ENCODE measurements at places on chromosomes 2 and 18.

DNA sequence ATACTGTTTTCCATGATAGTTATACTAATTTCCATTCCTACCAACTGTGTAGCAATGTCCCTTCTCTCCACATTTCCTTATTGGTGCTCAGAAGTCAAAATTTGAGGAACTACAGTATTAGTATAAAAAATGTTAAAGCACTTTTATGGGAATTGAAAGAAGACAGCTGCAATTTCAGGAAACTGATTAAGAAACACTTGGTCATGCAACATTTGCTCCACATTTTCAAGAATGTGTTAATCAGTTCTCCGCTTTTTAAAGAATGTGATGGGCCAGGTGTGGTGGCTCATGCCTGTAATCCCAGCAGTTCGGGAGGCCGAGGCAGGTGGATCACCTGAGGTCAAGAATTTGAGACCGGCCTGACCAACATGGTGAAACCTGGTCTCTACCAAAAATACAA, 33.6 kb upstream of the MGAT4A start:
- DNase-seq, result no peak

DNA sequence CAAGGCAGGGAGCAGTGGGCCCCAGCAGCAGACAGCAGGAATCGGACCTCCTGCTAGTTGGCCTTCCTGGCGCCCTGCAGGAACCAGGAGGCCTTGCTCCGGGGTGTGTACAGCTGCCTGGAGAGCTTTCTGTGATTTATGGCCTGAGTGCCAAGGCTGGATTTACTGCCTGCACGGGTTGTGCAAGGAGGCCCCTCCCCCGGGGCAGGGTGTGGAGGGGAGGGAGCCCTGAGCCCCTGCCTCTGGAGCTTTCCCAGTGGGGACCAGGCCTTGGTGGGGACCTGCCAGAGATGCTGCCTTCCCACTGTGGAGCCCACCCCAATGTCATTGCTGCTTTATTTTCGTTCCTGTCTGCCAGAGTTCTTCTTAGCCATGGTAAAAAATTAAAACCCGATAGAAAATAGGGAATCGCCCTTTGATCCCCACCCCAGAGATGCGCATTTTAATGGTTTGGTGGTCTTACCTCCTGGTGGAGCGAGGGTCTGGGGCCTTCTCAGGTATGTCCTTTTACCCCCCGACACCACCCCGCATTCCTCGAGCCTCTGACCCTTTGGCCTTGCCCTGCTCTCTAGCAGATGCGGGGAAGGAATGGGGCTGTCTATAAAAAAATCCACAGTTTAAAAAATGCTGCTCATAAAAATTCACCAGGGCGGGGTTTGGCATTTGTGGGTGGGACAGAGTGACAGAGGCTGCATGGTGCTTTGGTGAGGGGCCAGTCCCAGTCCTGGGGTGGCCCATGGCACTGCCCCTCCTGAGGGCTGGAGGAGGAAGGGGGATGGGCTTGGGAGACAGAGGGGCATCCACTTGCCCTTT, 6.9 kb upstream of the RALB start:
- DNase-seq, result no peak

- no peak for DNase-seq
These were observed at the start of gene RAB17 for GRCh38 chr2:237590272-237591140. RAB17 (minus strand) TSS chr2:237590734; CDS start chr2:237586154, 4,580 bp downstream.

DNA sequence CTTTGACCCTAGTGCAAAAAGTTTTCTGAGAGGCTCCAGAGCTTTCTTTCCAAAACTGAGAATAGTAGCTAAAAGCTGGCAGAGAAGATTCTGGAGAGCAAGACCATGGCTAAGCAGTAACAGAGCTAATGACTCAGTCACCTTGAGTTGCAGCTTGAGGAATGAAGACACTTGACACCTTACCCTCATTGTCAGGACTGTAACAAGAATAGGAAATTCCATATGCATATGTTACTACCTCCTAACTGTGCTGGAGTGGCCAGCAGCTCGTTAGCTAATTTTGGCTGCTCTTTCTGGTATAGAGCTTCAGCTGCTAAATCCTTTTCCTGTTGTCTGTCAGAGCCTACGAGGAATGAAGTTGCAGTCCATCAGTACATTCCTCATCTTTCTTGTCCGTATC, 68.6 kb upstream of the LHCGR start:
- DNase-seq, result no peak

GRCh38 chr2:144996225-144996795, 476.4 kb upstream of the ZEB2 start:
- DNase-seq, result no peak

DNA sequence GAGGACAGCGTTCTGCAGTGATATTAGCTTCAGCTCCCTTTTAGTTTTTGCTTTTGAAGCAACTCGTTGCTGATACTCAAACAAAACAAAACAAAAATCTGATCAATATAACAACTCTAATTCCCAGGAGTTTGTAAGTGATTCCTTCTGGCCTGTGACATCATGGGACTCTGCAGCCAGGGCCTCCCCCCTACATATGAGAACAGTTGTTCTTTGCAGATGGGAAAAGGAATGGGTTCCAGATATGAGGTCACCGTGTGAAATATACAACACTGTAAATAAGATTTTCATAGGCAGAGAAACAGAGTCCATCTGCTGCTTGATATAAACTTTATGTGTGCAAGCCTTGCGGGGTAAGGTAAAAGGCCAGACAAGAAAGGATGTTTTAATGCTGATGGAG, 56.7 kb downstream of the DIS3L2 start:
- DNase-seq, result no peak

DNA sequence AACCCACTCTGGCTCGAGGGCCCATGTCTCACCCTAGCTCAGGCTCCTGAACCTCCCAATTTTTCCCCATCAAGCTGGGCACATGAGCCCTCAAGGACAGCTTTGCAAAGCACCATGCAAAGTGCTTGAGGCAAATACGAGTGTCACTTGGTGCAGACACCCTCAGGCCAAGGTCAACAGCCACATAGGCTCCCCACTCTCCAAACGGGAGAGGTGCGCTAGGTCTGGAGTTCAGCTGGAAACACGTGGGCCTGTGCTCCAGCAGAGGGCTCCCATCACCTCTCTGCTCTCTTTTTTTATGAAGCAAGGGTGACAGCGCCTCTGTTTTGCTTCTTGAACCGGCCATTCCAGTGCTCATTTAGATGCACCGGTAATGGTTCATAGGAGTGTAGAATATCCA, 11.9 kb upstream of the ARHGAP25 start:
- no peak for DNase-seq

DNA sequence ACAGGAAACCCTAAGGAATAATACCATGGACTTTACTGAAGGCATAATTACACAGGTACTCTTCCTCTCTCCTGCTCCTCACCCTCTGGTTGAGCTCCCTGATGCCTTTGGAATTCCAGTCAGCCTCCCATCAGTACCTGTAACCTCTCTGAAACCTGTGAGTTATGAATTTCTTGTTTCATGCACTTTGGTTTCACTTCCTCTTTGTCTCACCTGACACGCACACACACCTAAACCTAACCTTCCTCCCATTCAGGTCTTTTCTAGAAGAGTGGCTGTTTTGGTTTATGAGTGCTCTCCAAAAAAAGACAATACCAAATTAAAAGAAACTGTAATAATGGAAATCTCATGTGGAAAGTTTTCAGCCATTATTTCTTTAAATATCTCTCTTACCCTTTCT, 451.3 kb upstream of the VWC2L start:
- no peak for DNase-seq

GRCh38 chr2:188601391-188601790, 309.7 kb downstream of the GULP1 start:
- no peak for DNase-seq

DNA sequence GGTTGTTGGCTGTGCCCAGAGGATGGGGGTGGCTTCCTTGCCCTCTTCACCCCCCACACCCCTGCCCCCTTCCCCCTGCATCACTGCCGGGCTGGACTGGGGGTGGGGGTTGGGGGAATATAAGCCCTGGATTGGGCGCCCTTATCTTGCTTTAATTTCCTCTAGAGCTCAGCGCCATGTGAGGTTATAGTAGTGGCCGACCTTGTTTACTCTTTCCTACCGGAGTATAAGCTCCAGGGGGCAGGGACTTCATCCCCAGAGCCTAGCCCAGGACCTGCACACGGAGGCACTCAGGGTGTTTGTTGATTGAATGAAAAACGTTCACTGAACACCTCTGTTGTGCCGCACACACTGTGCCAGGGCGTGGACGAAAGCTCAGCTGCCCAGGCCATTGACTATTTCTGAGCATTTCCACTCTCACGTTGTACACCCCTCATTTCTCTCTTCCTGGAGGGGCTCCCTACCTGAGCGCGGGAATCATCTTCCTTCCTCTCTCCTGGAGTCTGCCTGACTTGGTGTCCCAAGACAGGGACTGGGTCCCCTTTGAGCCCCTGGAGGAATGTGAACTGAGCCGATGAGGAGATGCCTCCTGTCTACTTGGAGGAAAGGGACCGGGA, 9.3 kb upstream of the SPATA3 start:
- no peak for DNase-seq

GRCh38 chr2:215685238-215685990, 249.5 kb upstream of the FN1 start:
- DNase-seq, result no peak

- no peak for DNase-seq
These were observed 323.1 kb downstream of the NBAS start for GRCh38 chr2:15238028-15238427.

DNA sequence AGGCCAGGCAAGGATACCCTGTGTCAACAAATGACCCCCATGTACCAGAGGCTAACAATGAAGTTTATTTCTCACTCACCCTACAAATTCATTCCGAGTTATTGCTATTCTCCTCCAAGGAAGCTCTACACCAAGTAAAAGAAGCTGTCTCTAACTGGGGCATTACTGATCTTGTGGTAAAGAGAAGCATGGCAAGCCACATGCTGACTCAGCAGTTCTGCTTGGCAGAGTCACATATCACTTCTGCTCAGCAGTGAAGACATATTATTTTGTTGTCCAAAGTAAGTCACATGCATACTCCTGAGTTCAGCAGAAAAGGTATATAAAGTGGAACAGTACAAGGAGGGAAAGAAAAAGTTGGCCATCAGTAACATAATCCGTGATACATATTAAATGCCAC, 315.8 kb downstream of the GULP1 start:
- no peak for DNase-seq

DNA sequence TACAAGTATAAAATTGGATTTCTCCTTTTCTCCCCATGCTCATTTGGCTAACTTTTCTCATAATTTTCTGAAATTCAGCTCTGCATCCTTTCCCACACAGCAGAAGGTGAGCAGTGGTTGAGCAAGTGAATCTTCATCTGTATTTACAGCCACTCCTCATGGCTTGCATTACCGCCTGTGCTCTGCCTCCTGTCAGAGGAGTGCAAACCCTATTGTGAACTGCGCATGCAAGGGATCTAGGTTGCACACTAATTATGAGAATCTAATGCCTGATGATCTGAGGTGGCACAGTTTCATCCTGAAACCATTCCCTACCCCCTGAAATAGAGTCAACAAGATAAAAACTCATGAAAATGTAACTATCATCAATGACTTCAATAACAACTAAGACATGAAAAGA, 20.0 kb downstream of the ME2 start:
- no peak for DNase-seq

DNA sequence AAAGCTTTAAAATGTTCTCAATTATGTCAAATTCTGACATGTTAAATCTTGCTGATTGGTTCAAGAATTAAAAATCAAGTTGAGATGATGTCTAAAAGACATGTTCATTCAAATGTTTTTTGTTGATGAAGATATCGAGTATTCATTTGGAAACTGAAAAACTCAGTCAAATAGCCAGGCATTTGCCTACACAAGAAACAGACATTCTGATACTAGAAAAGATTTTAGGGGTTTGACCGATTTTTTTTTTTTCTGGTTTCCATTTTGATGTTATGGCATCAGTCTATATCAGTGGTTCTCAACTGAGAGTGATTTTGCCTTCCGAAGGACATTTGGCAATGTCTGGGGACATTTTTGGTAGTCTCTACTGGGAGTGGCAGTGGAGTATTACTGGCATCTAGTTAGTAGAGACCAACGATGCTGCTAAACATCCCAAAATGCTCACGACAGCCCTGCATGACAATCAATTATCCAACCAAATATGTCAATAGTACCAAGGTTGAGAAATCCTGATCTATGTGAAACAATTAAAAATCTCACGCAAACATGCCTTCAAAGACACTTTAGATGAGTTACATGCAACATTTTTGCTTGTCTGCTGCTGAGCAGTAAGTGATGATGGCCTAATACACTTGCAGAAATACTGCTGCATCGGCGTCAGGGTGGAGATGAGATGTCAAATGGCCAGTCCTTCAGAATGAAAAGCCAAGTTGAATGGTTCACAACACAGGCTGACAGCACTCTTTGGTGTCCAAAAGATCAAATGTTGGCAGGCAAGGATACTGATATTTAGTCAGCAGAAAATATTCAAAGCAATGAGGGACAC, 12.5 kb downstream of the RASGRP3 start:
- no peak for DNase-seq

GRCh38 chr2:222034058-222034457, 264.7 kb downstream of the PAX3 start:
- DNase-seq, result no peak

DNA sequence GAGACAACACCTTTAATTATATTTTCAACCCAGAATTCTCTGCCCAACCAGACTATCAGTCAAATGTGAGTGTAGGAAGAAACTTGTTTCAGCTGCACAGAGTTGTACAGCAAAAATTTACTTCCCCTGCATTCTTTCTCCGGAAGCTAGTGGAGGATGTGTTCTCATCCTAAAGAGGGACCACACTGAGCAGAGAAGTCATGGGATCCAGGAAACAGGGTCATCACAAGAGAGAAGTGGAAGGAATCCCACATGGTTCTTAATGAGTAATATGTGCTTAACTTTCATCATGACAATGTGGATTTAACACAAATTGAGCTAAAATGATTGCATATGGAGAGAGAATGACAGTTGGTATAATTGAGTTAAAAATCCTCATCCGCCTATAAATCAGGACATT, 78.2 kb downstream of the INPP4A start:
- no peak for DNase-seq

- DNase-seq, result no peak
These were observed 34.1 kb upstream of the CTAGE1 start for GRCh38 chr18:22451796-22452195.

- DNase-seq, result peak; percentile 7
These were observed 615 bp downstream of the GORASP2 start for GRCh38 chr2:170929686-170930050.

DNA sequence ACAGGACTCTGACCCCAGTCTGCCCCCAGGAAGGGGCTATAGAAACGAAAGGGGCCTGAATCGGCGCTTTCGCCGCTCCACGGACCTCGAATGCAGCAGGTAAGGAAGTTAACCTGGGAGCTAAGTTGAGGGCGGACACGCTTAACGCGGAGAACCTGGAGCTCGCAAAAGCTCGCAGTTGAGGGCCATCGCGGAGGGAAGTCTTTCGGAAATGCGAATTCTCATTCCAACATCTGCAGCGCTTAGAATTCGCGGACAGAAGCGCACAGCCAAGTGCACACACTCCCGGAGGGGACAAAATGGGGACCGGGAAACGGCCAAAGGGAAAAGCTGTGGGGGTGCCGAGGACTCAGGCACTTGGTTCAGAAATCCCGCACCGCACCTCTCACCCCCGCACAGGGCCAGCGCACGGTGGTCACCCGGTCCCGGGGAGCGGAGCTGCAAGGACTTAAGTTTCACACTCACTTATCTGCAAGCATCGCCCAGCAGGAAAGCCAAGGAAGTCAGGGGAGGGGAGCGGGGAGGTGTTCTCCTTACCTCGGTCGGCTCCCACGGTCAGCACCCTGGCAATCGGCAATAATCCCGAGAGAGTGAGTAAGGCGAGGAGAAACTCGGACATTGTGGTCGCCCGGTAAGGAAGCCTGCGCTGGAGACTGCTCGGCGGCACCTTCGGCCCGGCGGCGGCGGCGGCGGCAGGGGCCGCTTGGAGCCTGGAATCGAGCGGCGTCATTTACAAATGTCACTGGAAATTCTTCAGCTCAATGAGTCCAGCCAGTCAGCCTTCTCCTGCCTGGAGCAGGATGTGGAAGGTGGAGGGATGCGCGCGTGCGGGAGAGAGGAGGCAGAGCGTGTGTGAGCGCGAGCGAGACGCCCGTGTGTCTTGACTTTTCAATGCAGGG, 456 bp downstream of the LRP1B start:
- no peak for DNase-seq

Data from stimulated activated CD4-positive, alpha-beta T cell treated with anti-CD3 and anti-CD28 coated beads, Interleukin-1b, Interleukin-23, amount 100 ng/mL, for 24 hours (primary cell).